AG10803 (cell line): ENCODE measurements at places on chromosomes 7 and 10.

DNA sequence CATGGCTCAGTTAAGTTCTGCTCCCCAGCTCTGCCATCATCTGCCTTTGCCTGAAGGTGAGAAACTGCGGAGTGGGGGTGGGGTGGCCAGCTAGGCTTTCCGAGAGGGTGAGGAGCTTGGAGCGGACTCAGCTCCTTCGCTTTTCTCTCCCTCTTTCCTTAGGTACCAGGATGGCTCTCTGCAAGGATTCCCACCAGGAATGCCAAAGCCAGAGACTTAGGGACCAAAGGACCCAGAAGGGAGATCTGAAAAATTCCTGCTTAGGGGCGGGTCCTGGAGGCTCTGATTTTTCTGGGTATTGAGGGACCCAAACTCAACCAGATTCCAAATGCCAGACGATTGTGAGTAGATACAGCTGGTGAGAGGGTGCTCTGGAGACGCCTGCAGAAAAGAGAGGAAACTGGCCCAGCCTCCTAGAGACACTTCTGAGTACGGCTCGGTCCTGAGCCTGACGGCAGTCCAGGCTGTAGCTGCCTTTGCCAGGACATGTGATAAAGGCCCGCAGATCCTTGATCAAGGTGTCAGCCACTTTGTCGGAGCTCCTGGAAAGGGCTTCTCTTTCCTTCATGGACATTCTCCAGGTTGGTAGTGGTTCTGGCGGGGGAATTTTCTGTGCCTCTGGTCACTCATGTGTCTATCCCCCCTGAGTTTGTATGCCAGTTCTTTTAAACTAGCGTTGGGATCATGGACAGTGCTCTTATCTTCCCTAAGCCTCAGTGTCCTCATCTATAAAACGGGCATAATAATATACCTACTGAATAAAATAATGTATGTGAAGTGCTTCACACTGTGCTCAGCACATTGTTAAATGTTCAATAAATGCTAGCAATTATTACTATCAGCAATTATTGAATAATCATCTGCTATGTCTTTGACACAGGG is 42.5 kb upstream of the BTRC start:
- no peak for DNase-seq

DNA sequence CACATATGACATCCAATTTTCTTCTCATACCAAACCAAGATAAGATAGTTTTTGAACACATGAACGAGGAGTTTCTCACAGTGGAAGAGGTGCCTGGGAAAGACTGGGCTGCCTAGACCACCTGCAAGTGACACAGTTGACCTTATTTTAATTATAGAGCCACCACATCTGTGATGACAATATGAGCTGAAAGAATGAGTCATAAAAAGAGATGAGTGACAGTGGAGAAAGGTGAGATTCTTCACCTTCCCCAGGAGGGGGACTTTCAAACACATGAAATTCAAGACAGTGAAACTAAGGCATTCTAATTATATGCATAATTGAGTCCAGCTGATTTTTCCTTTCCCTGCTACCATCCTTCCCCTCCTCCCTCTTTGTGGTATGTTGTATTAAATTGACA is 475.5 kb downstream of the NXPH1 start:
- no peak for DNase-seq

DNA sequence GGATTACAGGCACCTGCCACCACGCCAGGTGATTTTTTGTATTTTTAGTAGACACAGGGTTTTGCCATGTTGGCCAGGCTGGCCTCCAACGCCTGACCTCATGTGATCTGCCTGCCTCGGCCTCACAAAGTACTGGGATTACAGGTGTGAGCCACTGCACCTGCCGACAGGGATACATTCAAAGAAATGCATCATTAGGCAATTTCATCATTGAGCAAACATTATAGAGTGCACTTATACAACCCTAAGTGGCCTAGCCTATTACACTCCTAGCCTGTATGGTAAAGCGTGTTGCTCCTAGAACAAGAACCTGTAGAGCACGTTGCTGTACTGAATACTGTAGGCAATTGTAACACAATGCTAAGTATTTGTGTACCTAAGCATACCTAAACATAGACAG is 350.3 kb downstream of the GALNT17 start:
- no peak for DNase-seq

DNA sequence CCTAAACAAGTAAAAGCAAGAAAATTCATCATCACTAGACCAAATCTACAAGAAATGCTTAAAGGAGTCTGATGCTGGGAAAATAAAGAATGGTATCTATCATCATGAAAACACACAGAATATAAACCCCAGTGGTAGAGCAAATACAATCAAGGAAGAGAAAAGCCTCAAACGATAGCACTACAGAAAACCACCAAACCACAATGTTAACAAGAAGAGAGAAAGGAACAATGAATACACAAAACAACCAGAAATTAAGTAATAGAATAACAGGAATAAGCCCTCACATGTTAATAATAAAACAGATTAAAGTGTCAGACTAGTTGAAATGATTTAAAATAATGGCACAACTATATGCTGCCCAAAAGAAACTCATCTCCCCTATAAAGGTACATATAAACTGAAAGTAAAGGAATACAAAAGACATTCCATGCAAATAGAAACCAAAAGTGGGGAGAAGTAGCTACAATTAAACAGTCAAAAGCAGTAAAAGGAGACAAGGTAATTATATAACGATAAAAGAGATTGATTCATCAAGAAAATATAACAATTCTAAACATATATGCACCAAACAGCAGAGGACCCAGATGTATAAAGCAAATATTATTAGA is 77.3 kb downstream of the JMJD1C start:
- peak; percentile 12 for DNase-seq

GRCh38 chr7:30188811-30189210 is 54.0 kb downstream of the MTURN start:
- DNase-seq, result no peak

DNA sequence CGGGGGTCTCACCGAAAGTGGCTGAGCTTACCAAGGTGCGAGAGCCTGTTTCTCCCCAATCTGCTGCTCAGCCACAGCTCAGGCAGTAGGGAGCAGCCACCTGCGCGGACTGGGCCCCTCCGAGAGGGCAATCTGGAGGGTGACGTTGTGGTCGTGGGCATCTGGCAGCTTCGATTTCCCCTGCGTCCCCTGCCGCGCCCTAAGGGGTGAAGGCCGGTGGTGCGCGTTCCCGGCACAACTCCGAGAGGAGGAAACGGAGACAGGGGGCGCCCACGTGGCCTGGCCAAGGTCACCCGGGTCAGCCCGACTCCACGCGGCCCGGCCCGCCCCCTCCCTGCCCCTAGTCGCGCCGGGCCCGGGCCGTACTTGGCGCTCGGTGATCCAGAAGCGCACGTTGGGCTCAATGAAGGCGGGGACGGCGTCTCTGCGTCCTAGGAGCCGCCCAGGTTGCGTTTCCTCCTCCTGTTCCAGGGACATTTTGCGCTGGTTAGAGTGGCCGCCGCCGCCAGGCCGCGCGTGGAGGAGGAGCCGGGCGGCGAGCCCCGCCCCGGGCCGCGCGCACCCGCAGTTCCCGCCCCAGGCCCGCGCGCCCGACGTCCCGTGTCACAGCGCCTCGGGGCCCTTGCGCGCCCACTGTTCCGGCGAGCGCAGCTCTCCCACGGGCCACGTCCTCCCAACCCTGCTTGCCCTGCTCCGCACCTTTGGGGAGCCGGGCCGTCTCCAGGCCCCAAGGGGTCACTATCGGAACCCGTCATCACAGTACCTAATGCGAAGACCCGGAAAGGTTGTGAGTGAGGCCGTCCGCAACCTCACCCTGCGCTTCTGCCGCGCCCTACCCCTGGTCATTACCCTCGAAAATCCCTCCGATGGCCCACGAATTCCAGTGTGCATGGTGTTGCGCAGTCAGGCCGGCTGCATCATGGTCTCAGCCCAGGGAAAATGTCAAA is at the start of gene SFXN4:
Gene SFXN4, minus strand, starts transcription at position 544 of the 947 bp plus-strand sequence. Its CDS starts 67 bp downstream, at position 477.
- DNase-seq, result peak; percentile 55

- no peak for DNase-seq
Measured at GRCh38 chr7:150946421-150947240, 31.5 kb downstream of the KCNH2 start.

- DNase-seq, result no peak
Measured at GRCh38 chr7:37987732-37988131, 67.3 kb downstream of the EPDR1 start.

DNA sequence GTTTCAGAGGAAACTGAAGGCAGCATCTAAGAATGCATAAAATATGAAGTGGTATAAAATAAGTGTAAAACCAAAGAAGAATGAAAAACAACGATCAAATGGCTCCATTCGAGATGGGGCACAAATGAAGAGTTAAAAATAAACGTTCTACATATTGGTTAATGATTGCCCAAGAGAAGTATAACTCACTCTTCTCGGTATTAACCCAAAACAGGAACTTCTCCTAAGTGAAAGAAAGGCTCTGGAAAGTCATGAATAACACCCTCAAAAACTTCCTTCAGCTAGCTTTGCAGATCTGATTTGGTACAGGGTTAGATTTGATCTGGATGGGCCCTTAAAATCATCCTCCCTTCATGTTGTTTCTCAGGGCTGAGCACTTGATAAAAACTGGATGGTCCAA is 94.3 kb upstream of the ADO start:
- DNase-seq, result no peak

- no peak for DNase-seq
Measured at GRCh38 chr10:117748058-117748457, 205.5 kb downstream of the EMX2 start.

DNA sequence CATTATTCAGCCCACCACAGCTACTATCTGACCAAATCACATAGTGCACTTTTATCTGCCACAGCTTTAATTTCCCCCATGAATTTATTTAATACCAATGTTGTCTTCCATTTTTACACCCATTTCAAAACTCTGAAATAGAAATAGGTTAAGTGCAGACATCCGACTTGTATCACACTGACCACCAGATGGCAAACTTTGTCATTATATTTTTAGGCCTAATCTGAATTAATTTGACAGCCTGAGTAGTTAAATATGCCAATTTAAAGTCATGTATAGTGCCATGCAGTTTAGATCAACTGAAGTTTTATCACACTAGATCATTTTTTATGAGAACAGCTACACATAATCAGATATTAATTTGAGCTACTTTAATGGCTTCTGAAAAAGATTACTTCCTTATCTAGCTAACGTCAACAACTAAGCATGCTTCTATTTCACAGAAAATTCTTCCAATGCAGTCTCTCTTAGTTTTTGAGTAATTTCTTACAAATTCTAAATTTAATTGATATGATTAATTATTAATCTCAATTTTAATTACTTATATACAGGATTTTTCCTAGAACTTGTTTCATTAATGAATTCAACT is 566.4 kb downstream of the GFRA1 start:
- peak; percentile 39 for DNase-seq

GRCh38 chr7:119748251-119748860 is 524.6 kb upstream of the KCND2 start:
- no peak for DNase-seq

DNA sequence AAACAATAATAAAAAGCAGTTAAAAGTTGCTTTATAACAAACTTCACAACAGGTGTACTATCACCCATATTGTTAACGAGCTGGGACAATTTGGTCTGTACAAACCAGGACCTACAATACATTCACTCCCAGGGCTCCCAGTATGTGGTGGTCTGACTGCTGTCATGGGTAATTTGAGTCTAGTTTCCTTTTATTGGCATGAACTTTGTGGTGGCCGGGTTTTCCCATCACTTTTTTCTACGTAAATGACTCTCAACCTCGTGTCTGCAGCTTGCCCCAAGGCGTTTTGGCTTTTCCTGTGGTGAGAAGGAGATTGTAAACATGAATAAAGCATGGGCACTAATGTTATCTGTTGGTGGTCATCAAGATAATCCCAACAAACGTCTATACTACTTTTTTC is 118.7 kb upstream of the CDK6 start:
- no peak for DNase-seq

DNA sequence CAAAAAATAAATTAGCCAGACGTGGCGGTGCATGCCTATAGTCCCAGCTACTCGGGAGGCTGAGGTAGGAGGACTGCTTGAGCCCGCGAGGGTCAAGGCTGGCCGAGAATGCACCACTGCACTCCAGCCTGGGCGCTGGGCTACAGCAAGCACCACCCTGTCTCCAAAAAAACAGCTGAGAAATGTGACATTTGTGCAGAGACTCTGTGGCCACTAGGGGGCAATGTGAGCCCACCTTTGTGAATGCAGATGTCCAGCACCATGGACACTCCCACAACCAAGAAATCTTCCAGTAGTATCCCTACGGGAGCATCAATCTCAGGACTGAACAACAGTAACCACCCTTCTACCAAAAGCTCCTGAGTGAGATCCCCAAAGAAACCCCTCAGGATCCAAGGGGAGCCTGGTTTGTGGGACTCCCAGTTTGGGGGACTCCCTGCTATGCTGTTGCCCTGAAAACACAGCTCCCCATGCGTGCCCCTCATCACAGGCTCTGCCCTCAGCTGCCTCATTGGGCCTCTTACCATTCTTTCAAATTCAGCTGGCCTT is 6.2 kb upstream of the AHCYL2 start:
- DNase-seq, result peak; percentile 73

DNA sequence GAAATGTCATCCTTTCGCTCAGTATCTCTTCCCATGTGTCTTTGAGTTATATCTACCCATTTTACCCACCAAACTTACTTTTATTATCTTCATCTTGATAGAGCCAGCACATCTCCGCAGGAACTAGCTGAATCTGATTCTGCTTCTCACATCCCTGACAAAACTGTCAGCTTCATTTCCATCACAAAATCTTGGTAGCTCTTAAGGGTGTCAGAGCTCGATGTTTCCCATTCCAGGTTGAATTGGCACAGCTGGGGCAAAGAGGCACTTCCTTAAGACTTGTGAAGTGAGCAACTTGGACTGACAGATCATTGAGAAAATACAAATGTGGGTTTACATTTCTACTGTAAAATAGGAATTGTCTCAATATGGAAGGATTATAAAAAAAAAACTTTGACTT is 434.5 kb downstream of the SUGCT start:
- DNase-seq, result no peak

- no peak for DNase-seq
Measured at GRCh38 chr10:88840881-88841280, 10.8 kb downstream of the ANKRD22 start.

DNA sequence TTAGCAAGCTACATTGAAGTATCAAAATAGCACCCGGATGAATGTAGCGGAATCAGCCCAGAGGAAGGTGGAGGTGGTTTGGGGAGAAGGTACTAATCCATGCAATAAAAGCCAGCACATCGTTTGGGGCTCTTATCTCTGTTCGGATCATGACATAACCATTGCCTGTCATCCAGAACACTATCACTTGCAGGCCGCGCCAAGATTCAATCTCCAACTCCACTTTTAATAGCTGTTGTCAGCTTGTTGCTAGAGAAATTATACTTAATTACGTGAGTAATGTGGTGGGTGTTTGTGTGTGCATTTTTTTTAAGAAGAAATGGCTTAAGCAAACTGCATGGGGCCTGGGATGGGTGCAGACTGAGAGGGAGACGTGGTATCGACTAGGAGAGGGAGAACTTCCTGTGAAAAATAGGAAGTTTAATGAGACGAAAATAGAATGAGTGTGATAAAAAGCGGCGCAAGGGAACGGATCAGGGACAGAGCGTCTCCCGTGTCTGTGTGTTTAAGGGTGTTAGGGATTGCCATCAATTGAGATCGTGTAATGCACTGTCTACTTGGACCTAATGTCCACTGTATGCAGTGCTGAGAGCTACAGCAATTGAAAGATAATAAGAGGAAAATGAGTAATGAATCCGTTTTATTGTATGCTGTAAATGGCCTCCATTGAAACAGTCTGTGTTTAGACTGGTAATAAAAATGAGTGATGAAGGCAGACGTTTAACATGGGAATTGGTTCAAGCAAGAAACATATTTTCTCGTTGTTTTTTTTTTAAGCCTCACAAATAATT is 27.6 kb upstream of the SFMBT2 start:
- DNase-seq, result no peak
